ENCODE measurements at places on chromosomes 12 and 14.

GRCh38 chr12:49553512-49554088, 14.3 kb downstream of the MCRS1 start:
- DNase-seq: peak; percentile 33

- no peak for DNase-seq
Measured at GRCh38 chr14:86501611-86502010, 971.7 kb downstream of the FLRT2 start.

GRCh38 chr14:29913566-29913965, 14.1 kb downstream of the PRKD1 start:
- DNase-seq: no peak

GRCh38 chr12:122308811-122309210, 42.5 kb upstream of the VPS33A start:
- DNase-seq: peak; percentile 74

- DNase-seq: no peak
Measured at GRCh38 chr14:78346747-78347146, 176.6 kb downstream of the NRXN3 start.

GRCh38 chr14:24802236-24802635, 168.2 kb upstream of the GZMB start:
- no peak for DNase-seq

GRCh38 chr12:78241446-78241845, 410.8 kb downstream of the NAV3 start:
- DNase-seq: no peak

DNA sequence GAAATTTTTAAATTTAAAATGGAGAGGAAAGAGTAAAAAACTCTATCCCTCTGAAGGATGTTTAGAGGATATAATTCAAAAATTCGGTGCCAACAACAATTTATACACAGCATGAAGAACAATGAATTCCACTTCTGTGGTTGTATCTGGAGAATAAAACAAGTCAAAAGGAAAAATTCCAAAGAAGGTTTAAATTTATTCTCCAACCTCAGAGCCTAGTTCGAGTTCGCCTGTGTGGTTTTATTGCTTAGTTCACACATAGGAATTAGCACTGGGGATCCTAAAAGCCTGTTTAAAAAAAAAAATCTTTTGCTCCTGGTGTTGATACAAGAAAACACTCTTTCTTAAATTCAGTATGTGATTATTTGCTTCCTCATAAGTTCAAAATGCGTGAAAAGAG, 79.2 kb downstream of the LLPH start:
- DNase-seq: no peak

DNA sequence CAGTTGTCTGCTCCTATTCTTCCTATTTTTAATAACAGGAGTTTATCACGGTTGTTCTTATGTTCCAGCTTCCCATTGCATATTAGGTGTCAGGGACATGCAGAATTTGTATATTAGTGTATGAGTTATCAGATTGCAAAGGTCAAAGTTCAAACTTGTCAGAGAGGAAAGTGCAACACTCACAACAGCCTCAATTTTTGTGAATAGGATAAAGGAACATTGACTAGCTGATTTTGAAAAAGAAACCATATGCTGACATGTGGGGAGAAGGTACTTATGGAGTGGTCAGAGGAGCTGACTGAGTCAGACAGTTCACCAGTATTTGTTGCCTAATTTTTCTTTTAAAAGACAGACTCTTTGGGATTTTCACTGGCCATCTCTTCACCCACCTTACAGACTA, 222.1 kb downstream of the C12orf50 start:
- DNase-seq: peak; percentile 20

DNA sequence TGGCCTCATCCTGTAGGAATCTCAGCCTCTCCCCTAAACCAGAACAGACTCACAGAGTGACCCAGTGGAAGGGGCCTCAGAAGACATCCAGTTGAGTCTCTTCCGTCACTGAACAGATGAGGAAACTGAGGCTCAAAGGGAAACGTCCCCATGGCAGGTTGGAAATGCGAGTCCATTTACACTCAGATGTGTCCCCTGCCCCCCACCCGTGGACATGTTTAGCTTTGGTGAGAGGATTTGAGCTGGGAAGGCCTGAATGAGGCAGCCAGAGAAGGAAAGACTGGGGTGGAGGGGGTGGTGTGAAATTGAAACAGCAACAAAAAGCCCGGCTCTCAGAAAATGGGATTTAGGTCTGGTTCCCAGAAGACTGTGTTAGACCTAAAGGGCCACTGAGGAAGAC, 1.7 kb downstream of the FAIM2 start:
- no peak for DNase-seq

DNA sequence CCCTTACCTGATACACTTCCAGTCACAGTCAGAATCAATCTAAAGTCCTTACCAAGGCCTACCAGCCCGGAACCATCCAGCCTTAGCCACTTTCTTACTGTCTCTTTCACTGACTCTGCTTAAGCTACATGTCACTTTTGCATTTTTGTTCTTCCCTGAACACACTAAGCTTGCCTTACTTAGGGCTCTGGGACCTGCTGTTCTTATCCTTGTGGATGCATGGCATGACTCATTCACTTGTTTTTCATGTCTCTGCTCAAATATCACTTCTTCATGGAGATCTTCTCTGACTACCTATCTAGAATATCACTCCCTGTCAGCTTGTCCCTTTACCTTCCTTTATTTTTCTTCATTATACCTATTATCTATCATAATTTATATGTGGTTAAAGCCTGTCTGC, 65.6 kb upstream of the ZDHHC17 start:
- no peak for DNase-seq

DNA sequence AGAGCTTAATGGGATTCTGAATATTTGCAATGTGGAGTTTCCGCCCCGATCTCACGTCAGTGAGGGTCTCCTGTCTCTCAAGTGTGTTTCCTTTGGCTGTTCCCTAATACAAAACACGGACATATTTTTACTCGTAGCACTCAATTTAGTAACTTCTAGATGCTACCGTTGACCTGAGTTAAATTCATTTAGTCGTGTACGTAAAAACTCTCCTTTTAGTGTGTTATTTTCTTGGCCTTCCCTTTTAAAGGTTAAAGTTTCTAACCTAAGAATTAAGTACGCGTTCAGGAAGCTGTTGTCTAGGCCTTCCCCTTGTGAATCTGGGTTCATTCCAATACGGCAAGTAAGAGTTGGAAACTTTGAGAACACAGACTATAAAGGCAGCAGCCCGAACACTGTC, 64.4 kb downstream of the DDX51 start:
- no peak for DNase-seq

DNA sequence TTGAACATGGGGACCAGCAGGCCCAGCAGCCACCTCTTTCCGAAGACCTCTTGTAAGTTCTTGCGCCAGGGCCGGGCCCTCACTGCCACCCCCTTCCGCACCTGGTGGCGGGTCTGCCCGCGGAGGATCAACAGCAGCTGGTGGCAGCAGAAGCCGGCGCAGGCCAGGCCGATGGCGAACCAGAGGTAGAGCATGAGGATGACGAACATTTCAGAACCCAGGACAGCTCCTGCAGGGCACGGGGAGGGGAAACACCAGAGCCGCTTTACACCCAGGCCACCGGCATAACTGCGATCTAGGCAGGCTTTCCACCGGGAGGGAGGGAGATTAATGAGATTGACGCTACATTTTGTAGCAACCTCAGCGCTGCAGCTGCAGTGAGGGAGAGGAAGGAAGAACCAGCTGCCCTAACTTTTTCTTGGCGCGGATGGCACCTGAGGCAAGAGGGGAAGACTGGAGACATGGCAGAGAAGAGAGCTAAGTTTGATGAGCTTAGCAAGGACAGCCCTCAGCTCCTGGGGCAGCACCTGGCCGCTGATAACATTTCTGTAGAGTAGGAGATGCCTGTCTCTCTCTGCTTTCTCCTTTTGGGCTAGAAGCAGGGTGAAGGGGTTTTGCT, 7.8 kb downstream of the ZDHHC22 start:
- DNase-seq: peak; percentile 67

- DNase-seq: peak; percentile 20
Measured at GRCh38 chr12:22709292-22709691, 84.3 kb downstream of the ETNK1 start.

DNA sequence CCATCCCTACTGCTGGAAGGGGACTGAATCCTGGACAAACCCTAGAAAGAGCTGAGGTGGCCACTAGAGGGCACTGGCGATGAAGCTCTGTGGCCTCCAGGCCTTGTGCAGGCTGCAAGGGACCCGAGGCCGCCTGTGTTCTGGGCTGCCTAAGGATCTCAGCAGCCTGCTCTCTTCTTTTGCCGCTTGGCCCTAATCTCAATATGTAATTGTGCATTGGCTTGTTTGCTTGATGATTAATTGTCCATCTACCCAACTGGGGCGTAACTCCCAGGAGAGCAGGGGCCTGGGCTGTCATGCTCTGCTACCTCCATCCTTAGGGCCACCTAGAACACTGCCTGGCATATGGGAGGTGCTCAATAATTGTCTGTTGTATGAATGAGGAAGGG, 73.8 kb downstream of the SYNE3 start:
- DNase-seq: peak; percentile 83

DNA sequence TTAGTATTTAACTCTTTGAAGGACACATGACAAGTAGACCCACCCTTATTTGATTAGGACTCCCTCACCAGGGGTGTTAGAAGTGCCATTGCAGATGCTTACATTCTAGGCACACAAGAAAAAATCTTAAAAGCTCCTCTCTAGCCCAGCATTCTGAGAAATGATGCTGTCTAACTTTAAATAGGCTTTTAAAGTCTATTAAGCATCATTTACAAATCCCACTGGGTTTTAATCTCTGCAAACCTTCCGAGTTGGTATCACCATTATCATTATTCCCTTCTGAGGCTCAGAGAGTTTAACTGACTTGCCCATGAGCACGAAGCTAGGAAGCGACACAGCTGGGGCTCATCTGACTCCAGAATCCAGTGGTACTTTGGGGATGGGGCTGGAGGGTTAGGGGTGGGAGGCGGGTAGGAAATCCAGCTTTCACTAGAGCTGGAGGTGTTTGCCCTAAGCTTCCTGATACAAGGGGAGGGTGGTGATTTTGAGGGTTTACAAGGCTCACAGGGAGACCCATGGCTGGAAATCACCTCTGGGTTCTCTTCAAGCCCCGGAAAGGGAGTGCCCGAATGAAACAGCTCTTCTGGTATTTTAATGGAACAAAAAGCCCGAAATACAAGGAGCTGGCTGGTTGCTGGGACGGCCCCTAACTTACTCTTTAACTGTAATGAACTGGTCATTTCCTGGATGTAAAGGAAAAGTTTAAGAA, 109.2 kb upstream of the FUT8 start:
- peak; percentile 44 for DNase-seq

GRCh38 chr12:106321139-106321850, 18.8 kb downstream of the TCP11L2 start:
- no peak for DNase-seq

DNA sequence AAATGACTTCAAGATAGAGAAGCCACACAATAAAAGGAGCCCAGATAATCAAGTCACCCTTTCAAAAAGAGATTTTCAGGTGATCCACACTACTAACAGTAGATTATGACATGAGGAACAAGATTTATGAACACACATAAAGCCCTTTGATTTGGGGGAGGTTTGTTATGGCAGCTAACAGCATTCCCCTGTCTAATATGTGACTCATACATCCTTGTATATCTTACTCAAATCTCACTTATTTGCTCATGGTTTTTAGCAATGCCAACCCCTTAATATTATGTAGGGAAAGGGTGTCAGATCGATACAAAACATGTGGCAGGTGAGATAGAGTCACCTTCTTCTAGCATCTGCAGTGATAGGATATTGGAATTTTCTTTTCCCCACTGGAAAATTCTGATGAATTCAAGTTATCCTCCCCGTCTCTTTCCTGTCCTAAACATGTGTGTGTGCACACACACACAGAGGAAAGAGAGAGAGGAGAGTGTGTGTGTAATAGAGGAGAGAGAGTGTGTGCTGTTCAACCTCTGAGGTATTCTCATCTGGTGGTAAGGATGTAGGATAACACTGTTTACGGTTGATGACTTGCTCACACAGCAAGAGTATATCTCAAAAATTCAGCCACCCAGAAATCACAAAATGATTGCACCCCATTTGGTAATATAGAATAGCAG, 319.9 kb downstream of the KCNC2 start:
- DNase-seq: peak; percentile 39

DNA sequence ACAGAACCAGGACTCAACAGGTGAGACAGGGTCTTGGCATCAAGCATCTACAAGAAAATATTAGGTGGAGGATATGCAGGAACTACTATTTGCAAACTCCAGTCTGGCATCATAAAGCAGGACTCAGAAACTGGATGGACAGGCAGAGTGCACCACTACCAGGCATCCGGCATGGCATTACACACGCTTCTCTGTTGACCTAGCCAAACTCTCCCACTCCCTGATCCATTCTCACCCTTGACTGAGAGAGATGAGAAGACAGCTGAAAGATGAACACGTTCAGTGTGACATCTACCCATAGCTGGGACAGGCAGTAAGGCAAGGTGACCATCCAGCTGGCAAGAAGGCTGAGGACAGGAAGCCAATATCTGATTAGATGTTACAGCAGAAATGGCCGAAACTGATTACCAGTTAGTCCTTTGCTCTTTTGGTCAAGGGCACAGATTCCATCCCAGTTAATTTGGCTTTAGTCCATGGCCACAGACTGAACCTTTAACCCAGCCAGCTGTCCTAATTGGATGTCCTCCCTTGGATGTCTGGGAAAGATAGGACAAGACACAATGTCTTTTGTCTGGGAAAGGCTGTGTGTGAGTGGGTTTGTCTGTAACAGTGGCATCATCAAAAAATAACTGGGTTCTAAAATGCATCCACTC, 71.6 kb downstream of the BBS10 start:
- no peak for DNase-seq

GRCh38 chr12:81835783-81836182, 76.6 kb upstream of the PPFIA2 start:
- no peak for DNase-seq

- DNase-seq: no peak
Measured at GRCh38 chr14:89293314-89293916, 123.6 kb downstream of the FOXN3 start.

DNA sequence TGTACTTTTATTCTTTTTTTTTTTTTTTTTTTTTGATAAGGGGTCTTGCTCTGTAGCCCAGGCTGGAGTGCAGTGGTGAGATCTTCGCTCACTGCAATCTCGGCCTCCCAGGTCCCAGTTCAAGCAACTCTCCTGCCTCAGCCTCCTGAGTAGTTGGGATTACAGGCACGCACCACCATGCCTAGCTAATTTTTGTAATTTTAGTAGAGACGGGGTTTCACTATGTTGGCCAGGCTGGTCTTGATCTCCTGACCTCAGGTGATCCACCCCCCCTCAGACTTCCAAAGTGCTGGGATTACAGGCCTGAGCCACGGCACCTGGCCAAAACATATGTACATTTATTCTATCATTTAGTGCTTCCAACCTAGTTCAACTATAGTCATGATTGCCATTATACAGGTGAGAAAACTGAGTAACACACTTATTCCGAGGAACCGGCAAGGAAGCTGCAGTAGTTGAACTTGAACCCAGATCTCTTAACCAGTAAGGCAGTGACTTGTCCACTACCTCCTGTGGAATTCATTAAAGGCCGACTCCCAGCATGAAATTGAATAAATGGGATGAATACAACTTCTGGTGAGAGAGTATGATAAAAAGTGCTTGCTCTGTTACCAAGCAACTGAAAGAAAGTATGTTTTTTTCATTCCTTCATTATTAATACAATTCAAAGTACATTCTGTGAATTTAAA, 755 bp upstream of the ATF7IP start:
- no peak for DNase-seq

- DNase-seq: no peak
Measured at GRCh38 chr14:83255727-83256090, 1722.1 kb upstream of the SEL1L start.

All from GM23248 (cell line).